ENCODE measurements at places on chromosomes 4 and X.
A peak's percentile ranks its signal among the peaks of the same experiment; 100 is the strongest.

GRCh38 chrX:2497961-2498780 is 2.6 kb downstream of the DHRSX start:
- no peak for DNase-seq

DNA sequence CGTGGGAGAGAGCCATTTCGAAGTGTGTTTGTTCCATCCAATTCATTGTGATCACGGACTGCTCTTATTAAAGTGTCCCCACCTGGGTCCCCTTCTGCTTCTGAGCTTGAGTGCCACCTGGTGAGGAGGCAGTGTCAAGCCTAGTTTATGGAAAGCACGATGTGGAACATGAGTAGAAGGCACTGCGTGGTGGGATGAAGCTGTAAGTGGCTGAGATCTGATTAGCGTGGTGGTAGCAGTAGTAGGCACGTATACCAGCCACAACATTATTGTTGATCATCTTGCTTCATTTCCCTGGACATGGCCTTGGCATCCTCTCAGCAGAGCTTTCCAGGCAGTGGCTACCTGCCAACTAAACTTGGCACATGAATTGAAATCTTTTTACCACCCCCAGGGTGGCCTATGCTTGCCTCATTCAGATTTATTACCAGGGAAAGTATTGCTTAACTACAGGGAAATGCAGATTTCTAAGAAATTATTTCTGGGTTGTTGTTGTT is 46.4 kb downstream of the GPAT3 start:
- peak; percentile 62 for DNase-seq

DNA sequence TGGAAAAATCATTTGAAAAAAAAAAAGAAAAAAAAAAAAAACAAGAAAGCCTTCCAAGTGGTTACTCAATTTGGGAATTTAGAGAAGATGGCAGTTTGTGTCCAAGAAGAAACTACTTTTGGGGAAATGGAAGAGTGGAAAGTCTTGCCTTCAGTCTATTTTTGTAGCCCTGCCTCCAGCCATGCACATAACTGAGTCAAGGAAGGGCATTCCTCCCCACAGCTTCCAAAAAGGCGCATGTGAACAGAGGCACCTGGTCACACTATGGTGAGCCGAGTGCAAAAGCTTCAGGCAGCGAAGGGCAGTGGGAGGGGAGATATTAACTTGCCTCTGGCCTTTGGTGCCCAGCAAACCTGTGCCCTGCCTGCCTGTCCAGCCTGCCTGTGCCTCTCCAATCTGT is 163.7 kb downstream of the SMIM20 start:
- no peak for DNase-seq

- no peak for DNase-seq
Observed at GRCh38 chrX:38357747-38358673, 5.6 kb downstream of the OTC start.

- no peak for DNase-seq
Observed at GRCh38 chr4:2286904-2287593, 25.1 kb upstream of the MXD4 start.

DNA sequence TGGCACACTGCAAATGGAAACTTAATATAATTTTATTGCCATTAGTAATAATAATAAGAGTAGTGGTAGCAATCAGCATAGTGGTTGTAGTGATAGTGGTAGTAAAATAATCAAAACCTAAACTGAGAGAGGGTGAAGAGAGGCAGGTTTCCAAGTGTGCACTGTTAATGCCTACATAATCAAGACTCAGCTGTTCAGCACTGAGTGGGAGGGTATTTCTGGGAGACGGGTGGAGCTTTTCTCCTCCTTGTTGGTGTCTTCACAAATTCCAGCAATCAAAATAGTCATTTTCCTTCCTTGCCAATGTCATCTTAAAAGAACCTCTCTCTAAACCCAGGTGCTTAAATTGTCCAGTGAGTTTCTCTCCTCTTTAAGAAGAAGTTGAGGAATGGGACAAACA is 18.6 kb downstream of the CCDC149 start:
- peak; percentile 5 for DNase-seq

DNA sequence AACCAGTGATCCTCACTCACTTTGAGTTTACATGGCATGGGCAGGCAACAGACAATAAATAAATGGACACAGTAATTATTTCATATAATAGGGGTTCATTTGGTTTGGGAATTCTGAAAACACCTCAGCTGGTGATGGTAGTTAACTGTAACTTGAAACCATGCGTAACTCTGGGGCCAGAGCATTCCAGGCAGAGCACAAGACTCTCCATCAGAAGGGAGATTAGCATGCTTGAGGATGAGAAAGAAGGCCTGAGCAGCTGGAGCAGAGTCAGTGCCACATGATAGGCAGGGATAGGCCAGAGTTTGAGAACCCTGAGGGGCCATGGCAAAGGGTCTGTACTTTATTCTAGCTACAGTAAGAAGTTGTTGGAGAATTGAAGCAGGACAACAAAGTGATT is 56.3 kb upstream of the CXCL8 start:
- peak; percentile 68 for DNase-seq

DNA sequence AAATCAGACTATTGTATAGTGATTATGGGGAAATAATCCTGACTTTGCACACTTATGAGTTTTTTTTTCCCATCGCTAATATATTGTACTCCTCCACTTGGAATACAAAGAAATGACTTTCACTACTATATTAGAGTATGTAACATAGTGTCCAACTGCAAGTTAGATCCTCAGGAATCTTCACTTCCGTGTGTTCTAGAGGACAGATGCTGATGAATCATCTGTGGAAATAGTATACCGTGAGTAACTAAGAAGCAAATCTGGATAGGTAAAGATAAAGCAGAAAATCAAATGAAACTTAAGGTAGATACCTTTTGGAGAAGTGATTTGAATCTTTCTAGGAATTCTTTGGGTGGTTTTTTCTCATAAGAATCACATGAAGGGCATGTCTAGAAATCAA is 8.3 kb downstream of the IL21 start:
- peak; percentile 8 for DNase-seq

DNA sequence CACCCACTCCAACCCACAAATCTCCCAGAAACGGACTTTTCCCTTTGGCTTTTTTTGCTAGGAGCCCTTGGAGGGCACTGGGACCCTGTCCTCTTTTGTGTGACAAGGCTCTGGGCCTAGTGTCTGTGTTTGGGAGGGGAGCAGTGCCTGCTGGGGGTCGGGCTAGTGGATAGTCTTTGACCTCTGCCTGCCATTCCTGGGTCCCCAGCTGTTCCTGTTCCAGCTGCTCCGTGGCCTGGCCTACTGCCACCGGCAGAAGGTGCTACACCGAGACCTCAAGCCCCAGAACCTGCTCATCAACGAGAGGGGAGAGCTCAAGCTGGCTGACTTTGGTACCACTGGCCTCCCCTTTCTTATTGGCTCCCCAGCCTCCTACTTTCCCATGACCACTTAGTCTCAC is 6.7 kb upstream of the USP11 start:
- no peak for DNase-seq

Measured in myocyte (in vitro differentiated cells).